ENCODE measurements at places on chromosomes 6 and 20. TPM values are rescaled to one million over a fixed set of nuclear protein-coding genes. Genes with fewer than 3 reads are reported as not detected.

The MEP1A gene
- not detected for total RNA-seq

The SUMO4 gene
- 6.7 TPM for total RNA-seq

The CST1 gene
- not detected for total RNA-seq

The NRSN1 gene
- not detected for total RNA-seq

The RHAG gene
- total RNA-seq: not detected

The SOX18 gene
- 9.3 TPM for total RNA-seq

The SLC22A16 gene
- 2.2 TPM for total RNA-seq

The HLA-DOA gene
- 2.1 TPM for total RNA-seq

The RBL1 gene
- total RNA-seq: 9.7 TPM

The TLDC2 gene
- total RNA-seq: not detected

The SIRPB1 gene
- total RNA-seq: 48.3 TPM

The AVP gene
- not detected for total RNA-seq

The CLVS2 gene
- total RNA-seq: not detected

The FAM229B gene
- 14.9 TPM for total RNA-seq

The MCCD1 gene
- not detected for total RNA-seq

The TREML1 gene
- total RNA-seq: not detected

The LST1 gene
- total RNA-seq: 53.9 TPM

The VSTM2L gene
- not detected for total RNA-seq

The MYT1 gene
- not detected for total RNA-seq

The TINAG gene
- not detected for total RNA-seq

The TRIM40 gene
- not detected for total RNA-seq

The GTSF1L gene
- total RNA-seq: not detected

The GSTA4 gene
- 26.3 TPM for total RNA-seq

The SYCP2 gene
- total RNA-seq: 3.1 TPM

The TAF4 gene
- 10.9 TPM for total RNA-seq

The MATN4 gene
- total RNA-seq: 0.34 TPM

The LAMA2 gene
- total RNA-seq: 331 TPM

The GCLC gene
- 53.1 TPM for total RNA-seq

The CST5 gene
- total RNA-seq: not detected

The STMND1 gene
- not detected for total RNA-seq

The DEFB124 gene
- not detected for total RNA-seq

Data from subcutaneous adipose tissue (tissue), 4 donors.